Small intestine (tissue), 16 donors: ENCODE measurements at places on chromosomes 2 and 18. TPM values are rescaled to one million over a fixed set of nuclear protein-coding genes. Genes with fewer than 3 reads are reported as not detected.
A peak's percentile ranks its signal among the peaks of the same experiment; 100 is the strongest.

DNA sequence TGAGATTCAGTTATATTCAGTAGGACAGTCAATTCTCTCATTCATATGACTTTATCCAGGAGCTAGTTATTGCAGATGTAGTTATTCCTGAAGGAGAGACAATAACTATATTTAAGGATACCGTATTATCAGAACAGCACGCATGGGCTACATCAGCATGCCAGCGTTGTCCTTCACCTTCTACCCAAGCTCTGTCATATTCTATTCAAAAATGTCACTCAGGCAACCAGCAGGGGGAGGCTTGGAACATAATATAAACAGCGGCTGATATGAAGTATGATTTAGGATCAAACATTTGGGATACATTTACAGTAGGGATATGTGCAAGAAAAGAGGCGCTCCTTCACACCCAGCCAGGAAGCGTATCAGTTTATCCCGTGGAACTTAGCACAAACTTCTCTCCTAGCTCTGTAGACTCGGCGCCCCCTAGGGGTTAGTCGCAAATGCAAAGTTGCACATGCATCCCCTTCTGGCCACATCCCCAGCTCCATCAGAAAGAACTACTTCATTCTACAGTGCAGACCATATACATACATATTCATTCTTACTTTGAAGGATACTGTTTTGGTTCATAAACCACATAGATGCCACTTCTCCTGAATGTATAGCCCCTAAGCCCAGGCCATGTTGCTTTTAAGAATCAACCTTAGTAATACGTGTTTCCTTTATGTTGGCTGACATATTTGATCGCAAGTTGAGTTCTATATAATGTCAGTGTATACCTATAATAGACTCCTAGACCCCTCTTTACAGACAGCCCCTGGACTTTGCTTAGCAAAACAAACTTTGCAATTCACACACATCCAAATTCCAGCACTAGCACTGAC lies 759.4 kb downstream of the ADCYAP1 start:
- peak; percentile 25 for DNase-seq
- H3K36me3 ChIP-seq = no peaks in the 10 kb centered on the region
- no peak overlapping the region for H3K27ac ChIP-seq
- H3K4me1 ChIP-seq = no peaks in the 10 kb centered on the region
- H3K27me3 ChIP-seq = no peaks in the 10 kb centered on the region

DNA sequence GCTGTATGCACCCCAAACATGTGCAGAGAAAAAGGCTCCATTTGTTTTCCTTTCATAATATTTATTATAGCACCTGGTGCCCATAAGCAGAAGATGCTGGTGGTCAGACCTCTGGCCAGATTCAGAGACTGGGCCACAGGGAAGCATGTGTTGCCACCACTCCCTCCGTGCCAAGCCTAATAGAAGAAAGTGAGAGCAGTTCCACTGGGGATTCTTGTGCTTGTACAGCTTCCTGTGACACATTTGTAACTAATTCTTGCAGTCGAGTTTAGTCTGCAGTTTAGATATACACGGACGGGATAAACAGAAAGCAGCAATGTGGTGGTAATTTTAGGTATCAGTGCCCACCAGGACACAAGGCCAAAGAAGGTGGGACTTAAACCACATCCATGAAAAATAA lies 135.4 kb upstream of the PIEZO2 start:
- no peak overlapping the region for H3K27ac ChIP-seq
- no peaks in the 10 kb centered on the region for H3K36me3 ChIP-seq
- no peaks in the 10 kb centered on the region for H3K27me3 ChIP-seq

- H3K4me3 ChIP-seq = no peak overlapping the region
- no peak for DNase-seq
- no peaks in the 10 kb centered on the region for H3K27me3 ChIP-seq
- no peak overlapping the region for H3K27ac ChIP-seq
- H3K36me3 ChIP-seq = no peaks in the 10 kb centered on the region
Observed at GRCh38 chr18:38611036-38611964, 1045.7 kb upstream of the CELF4 start.

GRCh38 chr18:61980355-61980754 lies 87.5 kb upstream of the RNF152 start:
- no peaks in the 10 kb centered on the region for H3K27me3 ChIP-seq
- DNase-seq = no peak
- H3K27ac ChIP-seq = no peak overlapping the region
- H3K4me3 ChIP-seq = no peak overlapping the region

DNA sequence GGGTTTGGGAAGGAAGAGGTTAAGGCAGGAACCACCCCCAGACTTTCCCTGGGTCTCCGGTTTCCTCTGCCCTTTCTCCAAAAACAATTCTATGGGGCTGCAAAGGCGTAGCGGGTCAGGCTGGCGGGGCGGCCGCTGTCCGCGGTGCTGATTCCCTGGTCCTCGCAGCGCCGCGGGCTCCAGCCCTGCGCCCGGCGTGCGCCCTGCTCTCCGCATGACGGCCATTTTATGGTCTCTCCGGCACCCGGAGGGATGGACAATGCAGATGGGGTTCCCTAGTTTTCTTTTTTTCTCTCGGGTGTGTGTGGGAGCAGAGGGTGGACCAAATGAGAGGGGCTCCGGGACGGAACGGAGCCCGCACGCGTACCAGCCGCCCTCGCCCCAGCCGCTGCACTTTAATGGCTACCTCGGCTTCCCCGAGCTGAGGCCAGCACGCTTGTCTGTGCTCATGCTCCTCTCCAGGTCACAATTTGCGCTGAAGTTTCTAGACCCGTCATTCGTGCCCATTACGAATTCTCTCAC lies 1.6 kb downstream of the ST8SIA3 start:
- DNase-seq = peak; percentile 23
- peaks cover 4% of the 10 kb centered on the region for H3K4me1 ChIP-seq
- H3K27ac ChIP-seq = no peak overlapping the region
- H3K4me3 ChIP-seq = peak overlapping the region; percentile 41
- peaks cover 25% of the 10 kb centered on the region for H3K27me3 ChIP-seq
- no peaks in the 10 kb centered on the region for H3K36me3 ChIP-seq

DNA sequence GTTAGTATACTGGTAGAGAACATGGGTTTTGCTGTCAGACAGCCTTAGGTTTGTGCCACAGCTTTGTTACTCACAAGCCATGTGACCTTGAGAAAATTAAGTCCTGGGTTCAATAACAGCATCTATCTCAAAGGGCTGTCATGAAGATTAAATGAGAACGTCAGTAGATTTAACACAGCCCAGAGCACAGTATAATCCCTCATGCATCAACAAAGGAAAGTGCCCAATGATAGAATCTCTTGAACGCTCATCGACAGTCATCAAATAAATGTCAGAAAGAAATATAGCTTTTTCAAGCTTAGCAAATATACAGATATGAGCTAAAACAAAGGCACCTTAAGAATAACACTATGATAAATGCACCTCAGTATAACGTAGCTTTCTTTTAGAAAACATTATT lies 22.3 kb downstream of the CUL3 start:
- H3K27me3 ChIP-seq = no peaks in the 10 kb centered on the region
- H3K4me3 ChIP-seq = no peak overlapping the region
- DNase-seq = no peak
- no peak overlapping the region for H3K27ac ChIP-seq
- H3K4me1 ChIP-seq = no peaks in the 10 kb centered on the region
- no peaks in the 10 kb centered on the region for H3K36me3 ChIP-seq

DNA sequence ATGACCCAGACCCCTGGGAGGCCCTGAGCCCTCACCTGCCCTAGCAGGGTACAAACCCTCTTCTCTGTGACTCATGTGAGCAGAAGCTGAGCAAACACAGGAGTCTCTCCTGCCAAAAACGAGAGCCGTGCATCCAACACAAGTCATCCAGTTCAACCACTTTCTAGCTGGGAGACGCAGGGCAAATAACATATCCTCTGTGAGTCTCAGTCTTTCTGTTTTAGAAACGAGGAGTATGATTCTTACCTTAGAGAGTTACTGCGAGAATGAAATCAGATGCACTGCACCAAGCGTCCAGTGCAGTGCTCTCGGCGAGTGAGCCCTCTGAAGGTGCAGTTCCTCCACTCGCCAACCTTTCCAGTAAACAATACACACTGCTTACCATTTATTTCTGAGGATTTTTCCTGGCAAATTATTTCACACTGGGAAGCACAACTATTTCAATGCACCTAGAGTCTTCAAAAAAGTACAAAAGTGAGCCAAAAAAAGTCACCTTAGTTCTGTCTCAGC lies 331.8 kb upstream of the MYT1L start:
- no peaks in the 10 kb centered on the region for H3K4me1 ChIP-seq
- no peaks in the 10 kb centered on the region for H3K36me3 ChIP-seq
- H3K4me3 ChIP-seq = no peak overlapping the region
- no peak overlapping the region for H3K27ac ChIP-seq
- DNase-seq = no peak

GRCh38 chr2:164662066-164662465 lies 40.8 kb upstream of the GRB14 start:
- no peak overlapping the region for H3K4me3 ChIP-seq
- H3K27me3 ChIP-seq = no peaks in the 10 kb centered on the region
- H3K36me3 ChIP-seq = no peaks in the 10 kb centered on the region
- no peak for DNase-seq
- H3K4me1 ChIP-seq = no peaks in the 10 kb centered on the region
- no peak overlapping the region for H3K27ac ChIP-seq

- no peaks in the 10 kb centered on the region for H3K36me3 ChIP-seq
- no peaks in the 10 kb centered on the region for H3K4me1 ChIP-seq
- no peak overlapping the region for H3K27ac ChIP-seq
- no peak overlapping the region for H3K4me3 ChIP-seq
- H3K27me3 ChIP-seq = no peaks in the 10 kb centered on the region
Observed at GRCh38 chr2:68435615-68436014, 31.5 kb downstream of the FBXO48 start.

GRCh38 chr2:8144785-8145184 lies 537.1 kb upstream of the ID2 start:
- no peaks in the 10 kb centered on the region for H3K27me3 ChIP-seq
- DNase-seq = no peak
- H3K4me1 ChIP-seq = no peaks in the 10 kb centered on the region
- peak overlapping the region; percentile 70 for H3K27ac ChIP-seq
- H3K36me3 ChIP-seq = no peaks in the 10 kb centered on the region

GRCh38 chr2:212154477-212154878 lies 384.1 kb downstream of the ERBB4 start:
- H3K4me3 ChIP-seq = no peak overlapping the region
- no peaks in the 10 kb centered on the region for H3K27me3 ChIP-seq
- H3K36me3 ChIP-seq = no peaks in the 10 kb centered on the region
- H3K4me1 ChIP-seq = no peaks in the 10 kb centered on the region
- no peak for DNase-seq
- no peak overlapping the region for H3K27ac ChIP-seq

- no peak overlapping the region for H3K4me3 ChIP-seq
- DNase-seq = no peak
- H3K4me1 ChIP-seq = peaks cover 48% of the 10 kb centered on the region
- peak overlapping the region; percentile 74 for H3K27ac ChIP-seq
- H3K27me3 ChIP-seq = no peaks in the 10 kb centered on the region
Observed at GRCh38 chr2:43071599-43072550, 154.5 kb downstream of the ZFP36L2 start.

- H3K4me1 ChIP-seq = no peaks in the 10 kb centered on the region
- H3K4me3 ChIP-seq = no peak overlapping the region
- H3K27ac ChIP-seq = no peak overlapping the region
Observed at GRCh38 chr2:220556658-220557057, 929.2 kb downstream of the SLC4A3 start.

- no peak overlapping the region for H3K4me3 ChIP-seq
- no peaks in the 10 kb centered on the region for H3K36me3 ChIP-seq
- no peak for DNase-seq
- H3K4me1 ChIP-seq = no peaks in the 10 kb centered on the region
- no peaks in the 10 kb centered on the region for H3K27me3 ChIP-seq
Observed at GRCh38 chr2:29811378-29811777, 110.0 kb downstream of the ALK start.

DNA sequence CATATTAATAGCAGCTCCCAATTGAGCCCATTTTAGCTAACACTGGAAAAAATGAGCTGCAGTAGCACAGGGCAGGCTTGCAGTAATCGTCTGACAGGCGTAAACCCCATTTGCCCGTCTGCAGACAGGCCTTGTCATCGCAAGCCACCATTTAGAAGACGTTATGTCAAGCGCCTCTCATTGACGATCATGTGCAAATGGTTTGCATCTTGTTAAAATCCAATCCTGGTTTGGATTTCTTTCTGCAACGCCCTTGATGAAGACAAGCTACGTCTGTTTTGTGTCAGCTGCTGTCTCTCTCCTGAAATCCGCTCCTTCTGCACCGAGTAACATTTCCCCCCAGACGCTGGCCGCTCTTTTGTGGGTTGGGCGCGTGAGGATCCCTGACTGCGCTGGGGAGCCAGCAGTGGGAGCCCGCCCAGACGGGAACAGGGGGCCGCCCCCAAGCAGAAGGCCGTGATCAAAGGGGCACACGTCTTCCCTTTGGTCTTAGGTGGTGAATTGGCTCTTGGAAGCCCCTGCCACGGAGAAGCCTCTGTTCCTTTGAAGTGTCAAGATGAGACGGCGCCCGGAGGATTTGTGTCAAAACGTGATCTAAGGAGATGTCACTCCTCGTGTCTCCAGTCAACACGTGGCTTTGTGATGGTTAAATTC lies 84.2 kb upstream of the GPC1 start:
- no peaks in the 10 kb centered on the region for H3K27me3 ChIP-seq

DNA sequence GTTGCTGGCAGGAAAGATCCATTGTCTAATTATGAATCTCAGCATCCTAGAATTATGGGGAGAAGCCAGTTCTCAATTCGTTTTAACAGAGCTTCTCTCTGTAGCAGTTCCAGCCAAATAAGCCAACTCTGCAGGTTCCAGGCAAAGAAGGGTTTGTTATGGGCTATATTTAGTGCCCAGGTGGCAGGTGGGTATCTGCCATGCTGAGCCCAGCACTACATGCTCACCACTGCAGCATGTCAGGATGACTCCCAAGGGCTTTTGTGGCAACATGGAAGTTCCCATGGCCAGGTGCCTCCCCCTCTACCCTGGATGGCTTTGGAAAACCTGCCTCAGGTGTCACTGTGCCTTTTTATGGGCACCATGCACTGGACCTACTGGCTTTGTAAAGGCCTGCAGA lies 137.7 kb upstream of the MSH6 start:
- no peaks in the 10 kb centered on the region for H3K36me3 ChIP-seq
- no peaks in the 10 kb centered on the region for H3K4me1 ChIP-seq
- DNase-seq = no peak
- H3K27ac ChIP-seq = no peak overlapping the region

GRCh38 chr18:22394428-22394827 lies 23.3 kb downstream of the CTAGE1 start:
- H3K27me3 ChIP-seq = no peaks in the 10 kb centered on the region
- no peaks in the 10 kb centered on the region for H3K36me3 ChIP-seq
- H3K4me1 ChIP-seq = no peaks in the 10 kb centered on the region
- H3K4me3 ChIP-seq = no peak overlapping the region
- H3K27ac ChIP-seq = no peak overlapping the region
- no peak for DNase-seq

GRCh38 chr18:59139291-59139614 lies 431 bp upstream of the SEC11C start:
- peak overlapping the region; percentile 80 for H3K4me3 ChIP-seq
- peaks cover 3% of the 10 kb centered on the region for H3K4me1 ChIP-seq
- H3K27me3 ChIP-seq = no peaks in the 10 kb centered on the region
- peak overlapping the region; percentile 83 for H3K27ac ChIP-seq

TMEM17 gene
- polyA plus RNA-seq = not detected

TFPI gene
- polyA plus RNA-seq = 36.2 TPM

DSC3 gene
- polyA plus RNA-seq = 0.27 TPM

FAM124B gene
- polyA plus RNA-seq = 2.0 TPM

CYS1 gene
- polyA plus RNA-seq = 0.54 TPM

HRH4 gene
- not detected for polyA plus RNA-seq

STPG4 gene
- polyA plus RNA-seq = 0.06 TPM

NTSR2 gene
- not detected for polyA plus RNA-seq

BARD1 gene
- polyA plus RNA-seq = 8.6 TPM

CD207 gene
- 0.10 TPM for polyA plus RNA-seq

PRKCE gene
- 7.1 TPM for polyA plus RNA-seq

MCEE gene
- polyA plus RNA-seq = 28.4 TPM

GALNT14 gene
- 0.24 TPM for polyA plus RNA-seq
